Left lung (tissue), 14 donors: ENCODE measurements at places on chromosomes 5 and 9. TPM values are rescaled to one million over a fixed set of nuclear protein-coding genes. Genes with fewer than 3 reads are reported as not detected.

DNA sequence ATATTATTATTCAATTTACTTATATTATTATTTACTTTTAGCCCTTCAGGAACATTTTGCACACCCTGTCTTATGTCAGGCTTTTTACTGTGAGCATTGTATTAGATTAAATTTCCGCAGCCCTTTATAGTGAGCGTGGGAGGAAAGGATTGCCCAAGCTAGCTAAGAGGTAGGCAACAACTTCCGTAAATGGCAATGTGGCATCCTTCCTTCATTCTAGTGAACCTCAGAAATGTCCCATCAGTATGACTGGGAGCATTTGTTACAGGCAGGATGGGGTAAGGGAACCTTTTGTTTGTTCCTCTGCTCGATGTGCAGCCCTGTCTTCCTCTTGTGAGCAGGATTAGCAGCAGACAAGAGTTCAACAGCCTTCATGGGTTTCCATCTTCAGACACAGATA lies 6.2 kb upstream of the CD180 start:
- no peak for DNase-seq

DNA sequence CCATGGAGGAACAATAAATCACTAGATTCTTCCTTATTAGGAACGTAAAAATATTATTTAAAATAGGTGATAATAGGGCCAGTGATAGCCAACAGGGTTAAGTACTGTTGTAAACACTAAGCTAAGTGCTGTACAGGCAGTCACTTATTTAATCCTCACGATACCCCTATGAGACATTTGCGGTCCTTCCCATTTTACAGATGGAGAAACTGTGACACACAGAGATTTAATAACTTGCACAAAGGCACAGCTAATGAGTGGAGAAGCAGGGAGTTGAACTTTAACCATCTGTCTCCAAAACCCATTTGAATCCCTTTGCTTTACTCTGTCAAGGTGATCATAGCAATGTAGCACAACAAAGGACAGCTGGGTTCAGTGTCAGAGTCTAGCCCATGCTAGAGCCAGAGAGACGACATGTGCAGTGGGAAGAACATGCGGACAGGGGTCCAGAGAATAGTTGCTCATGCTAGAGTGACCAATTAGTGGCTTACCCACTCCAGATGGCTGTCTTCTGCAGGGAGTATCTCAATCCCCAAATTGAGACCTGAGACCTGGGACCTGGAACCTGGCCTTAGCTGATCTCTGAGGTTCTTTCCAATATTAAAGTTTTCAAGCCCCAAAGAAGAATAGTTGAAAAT lies 28.9 kb downstream of the STXBP1 start:
- no peak for DNase-seq

DNA sequence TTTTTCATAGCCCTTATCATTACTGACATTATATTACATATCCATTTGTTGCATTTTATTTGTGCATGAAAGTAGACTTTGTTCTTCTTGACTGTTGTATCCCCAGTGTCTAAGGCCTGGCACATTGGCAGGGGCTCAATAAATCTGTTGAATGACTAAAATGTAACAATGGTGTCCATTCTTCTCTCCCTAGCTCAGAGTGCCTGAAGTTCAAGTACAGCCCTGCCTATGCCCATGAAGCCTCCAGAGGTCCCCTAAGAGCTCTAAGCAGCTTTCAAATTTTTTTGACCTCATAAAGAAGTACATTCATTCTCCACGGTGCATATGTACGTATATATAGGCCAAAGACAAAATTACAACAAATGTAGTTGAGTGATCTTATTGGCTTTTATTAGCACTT lies 4.2 kb upstream of the BSPRY start:
- no peak for DNase-seq

GRCh38 chr9:119298076-119298853 lies 71.0 kb downstream of the BRINP1 start:
- no peak for DNase-seq

- DNase-seq = peak; percentile 44
These were observed 364 bp downstream of the RPS6 start for GRCh38 chr9:19379697-19380046.

GRCh38 chr5:146848133-146848532 lies 30.4 kb downstream of the PPP2R2B start:
- DNase-seq = no peak

GRCh38 chr5:88815050-88815789 lies 67.8 kb downstream of the MEF2C start:
- peak; percentile 16 for DNase-seq

DNA sequence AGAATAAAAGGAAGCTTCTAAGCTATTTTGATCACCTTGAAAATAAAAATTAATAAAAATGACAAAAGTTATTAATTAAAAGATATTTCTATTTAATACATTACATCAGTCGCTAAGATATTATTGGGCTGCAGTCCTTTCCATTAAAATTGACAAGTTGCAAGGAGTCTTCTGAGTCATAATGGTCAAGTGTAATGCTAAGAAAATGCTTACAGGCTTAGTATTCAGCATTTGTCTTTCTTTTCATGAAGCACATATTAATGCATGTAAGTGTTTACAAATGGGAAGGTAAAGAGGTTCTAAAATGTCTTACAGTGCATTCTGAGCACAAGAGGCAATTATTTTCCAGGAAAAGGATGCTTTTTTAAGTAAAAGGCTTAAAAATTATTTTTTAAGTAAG lies 17.3 kb downstream of the SPINK9 start:
- DNase-seq = no peak

DNA sequence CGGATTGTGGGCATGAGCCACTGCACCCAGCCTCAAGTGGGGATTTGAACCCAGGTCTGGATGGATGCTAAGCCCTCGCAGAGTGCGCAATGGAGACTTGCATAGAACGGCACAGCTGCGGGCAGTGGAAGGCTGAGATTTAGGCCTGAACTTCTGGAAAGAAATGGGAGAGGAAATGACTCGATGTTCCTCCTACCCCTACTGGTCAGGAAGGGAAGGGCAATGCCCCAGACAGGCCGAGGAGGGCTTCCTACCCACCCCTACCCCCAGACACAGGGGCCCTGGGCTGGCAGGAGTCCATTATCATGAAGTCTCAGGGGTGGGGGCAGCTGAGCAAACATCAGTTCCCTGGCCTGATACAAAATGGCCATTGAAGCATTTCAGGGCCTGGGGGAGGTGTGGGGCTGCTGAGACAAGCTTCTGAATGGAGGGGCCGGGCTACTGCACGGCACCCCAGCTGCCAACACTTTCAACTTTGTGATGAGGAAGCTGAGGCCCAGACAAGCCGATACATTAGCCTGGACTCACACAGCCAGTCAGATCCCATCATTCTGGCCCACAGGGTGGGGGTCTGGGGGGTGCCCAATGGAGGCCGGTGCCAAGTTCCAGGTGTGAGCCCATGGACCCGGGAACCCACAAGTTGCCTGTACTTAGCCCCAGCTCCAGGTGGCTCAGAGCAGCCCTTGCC lies 13.5 kb upstream of the WDR38 start:
- DNase-seq = no peak

DNA sequence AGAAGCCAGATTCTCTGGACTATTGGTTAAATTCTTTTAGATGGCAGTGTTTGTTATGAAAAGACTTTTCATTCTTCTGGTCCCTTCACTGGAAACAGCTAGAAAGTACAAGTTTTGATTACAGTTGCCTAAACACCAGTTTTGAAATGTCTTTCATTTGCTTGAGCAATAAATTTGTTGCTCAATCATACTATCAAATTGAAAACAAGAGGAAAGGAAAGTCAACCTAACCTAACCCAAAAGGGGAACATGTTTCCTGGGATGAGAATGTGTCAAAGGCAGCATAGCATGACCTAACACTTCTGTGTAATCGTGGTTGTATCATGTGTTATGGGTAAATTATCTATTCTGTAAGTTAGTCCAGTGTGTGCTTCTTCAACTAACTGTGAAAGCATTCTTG lies 213.2 kb downstream of the TMC1 start:
- no peak for DNase-seq

GRCh38 chr9:28888806-28889205 lies 1315.5 kb upstream of the C9orf72 start:
- DNase-seq = no peak

Gene TRIM14
- 26.8 TPM for total RNA-seq

DNA sequence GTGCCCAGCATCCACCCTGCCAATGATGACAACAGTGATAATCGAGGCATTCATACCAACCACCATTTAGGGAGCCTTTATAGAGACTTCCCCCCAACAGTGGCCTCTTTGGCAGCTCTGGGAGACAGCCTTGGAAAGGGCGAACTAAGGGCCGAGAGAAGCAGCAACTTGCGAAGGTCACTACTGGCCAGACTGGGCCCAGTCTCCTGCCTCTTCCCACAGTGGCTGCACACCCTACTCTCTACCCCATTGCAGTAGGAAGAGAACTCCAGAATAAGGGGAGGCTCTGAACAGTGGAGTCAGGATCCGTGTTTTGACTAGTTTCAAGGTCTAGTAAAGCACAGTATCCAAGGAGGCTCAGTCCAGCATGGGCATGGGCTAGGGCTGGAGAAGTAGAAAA lies 5.3 kb downstream of the LHX6 start:
- DNase-seq = no peak

DNA sequence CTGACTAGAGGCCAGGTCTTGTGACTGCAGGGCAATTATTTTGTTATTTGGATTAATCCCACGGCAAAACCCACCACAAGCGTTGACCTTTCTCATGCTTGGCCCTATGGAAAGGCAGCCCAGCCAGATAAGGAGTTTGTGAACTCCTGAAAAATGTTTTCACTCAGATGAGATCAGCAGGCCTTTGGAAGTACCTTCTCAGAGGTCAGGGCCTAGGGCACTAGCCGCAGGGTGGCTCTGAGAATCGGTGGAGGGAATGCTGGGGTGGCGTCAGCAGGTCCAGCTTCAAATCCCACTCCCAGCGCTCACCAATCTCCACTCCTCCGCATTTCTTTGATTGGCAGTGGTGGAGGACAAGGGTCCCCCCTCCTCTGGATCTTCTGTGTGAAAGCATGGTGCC lies 194.4 kb downstream of the GADD45G start:
- no peak for DNase-seq

GRCh38 chr9:71916834-71917534 lies 5.5 kb downstream of the C9orf85 start:
- DNase-seq = no peak

Gene ABLIM3
- 35.3 TPM for total RNA-seq

DNA sequence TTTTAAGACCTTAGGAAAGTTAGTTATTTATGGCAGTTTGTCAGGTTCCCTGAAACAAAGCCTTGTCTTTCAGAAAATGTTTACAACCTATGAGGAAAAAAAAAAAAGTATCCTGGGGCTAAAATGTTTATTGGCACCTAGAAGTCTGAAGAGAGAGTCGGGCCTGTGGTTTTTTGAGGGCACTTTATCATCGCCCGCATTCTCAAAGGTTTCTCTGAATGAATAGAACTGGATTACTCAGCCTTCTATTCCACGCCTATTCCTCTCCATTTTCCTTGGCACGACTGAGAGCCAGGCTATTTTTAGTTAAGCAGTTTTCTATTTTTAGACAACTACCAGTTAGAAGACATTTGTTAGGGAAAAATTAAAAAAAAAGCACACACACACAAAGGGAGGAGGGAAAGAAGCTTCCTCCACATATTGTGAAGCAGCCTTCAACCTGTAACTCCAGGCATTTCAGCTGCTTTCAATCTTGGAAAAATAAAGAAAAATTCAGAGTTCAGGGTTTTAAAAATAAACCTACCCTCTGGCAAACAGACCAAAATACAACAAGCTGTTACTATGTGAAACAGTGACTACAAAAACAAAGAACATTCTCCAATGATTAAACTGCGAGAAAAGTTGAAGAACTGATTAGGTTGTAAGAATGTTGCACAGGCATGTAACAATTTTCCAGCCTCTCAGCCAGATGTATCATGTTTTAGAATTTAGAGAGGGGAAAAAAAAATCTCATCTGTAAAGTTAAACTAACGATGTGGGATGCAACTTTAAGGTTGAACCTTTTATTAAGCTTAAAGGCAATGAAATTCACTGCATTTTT lies 97.0 kb downstream of the MEF2C start:
- DNase-seq = peak; percentile 84

Gene C8G
- total RNA-seq = 1.2 TPM

Gene MARCOL
- total RNA-seq = not detected

DNA sequence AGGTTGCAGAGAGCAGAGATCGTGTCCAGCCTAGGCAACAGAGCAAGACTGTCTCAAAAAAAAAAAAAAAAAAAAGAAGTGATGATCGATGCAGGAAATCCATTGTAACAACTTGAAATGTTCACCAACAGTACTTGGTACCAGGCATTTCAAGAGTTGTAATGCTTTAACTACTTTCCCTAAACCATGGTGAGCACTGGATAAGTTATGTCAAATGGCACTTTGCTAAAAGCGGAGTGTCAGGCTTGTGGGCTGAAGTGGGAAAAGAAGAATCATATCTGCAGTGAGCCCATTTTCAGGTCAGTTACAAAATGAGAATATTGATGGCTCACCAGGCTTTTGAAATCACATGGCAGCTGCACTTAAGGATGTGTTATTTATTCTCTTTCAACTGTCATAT lies 202.2 kb downstream of the RFK start:
- DNase-seq = no peak

Gene SPAAR
- 5.4 TPM for total RNA-seq

DNA sequence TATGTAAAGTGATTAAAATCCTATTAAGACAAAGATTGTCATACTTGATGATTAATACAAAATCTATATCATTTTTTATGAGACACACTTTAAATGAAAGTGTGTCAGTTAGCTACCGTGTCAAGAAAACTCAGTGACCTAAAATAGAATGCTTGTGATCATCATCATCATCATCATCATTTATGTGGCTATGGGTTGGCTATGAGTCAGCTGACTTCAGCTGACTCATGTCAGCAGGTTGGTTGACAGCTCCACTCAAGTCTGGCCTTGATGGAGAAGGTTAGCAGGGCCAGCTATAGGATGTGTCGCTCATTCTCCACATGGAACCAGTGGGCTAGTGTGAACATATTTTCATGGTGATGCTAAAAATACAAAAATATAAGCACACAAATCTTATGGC lies 43.8 kb upstream of the ZNF300 start:
- DNase-seq = no peak

GRCh38 chr5:143350751-143351602 lies 52.5 kb downstream of the NR3C1 start:
- DNase-seq = no peak

Gene SOHLH1
- total RNA-seq = not detected

Gene GDF9
- 0.26 TPM for total RNA-seq

Gene PCDHGC4
- 2.5 TPM for total RNA-seq

- DNase-seq = no peak
These were observed 501 bp downstream of the ENHO start for GRCh38 chr9:34522091-34522887.

GRCh38 chr5:117893211-117893610 lies 1095.1 kb downstream of the DTWD2 start:
- no peak for DNase-seq

DNA sequence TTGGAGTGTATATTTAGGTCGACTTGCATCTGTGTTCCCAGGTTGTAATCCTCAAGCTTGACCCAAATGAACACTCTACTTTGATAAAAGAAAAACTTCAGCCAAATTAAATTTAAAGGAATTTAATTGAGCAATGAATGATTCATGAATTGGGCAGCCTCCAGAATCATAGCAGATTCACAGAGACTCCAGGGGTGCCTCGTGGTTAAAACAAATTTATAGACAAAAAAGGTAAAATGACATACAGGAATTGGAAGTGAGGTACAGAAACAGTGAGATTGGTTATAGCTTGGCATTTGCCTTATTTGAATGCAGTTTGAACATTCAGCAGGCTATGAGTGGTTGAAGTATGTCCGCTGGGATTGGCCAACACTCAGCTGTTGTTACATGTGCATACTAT lies 21.6 kb upstream of the SPATA31D4 start:
- no peak for DNase-seq

GRCh38 chr9:127650518-127650917 lies 38.4 kb downstream of the STXBP1 start:
- DNase-seq = no peak

GRCh38 chr5:126918615-126918957 lies 111.8 kb downstream of the MARCHF3 start:
- no peak for DNase-seq

- DNase-seq = no peak
These were observed 157.0 kb upstream of the RAI14 start for GRCh38 chr5:34499001-34499734.
